Naive B cell (primary cell): ENCODE measurements at places on chromosomes 6 and 20.
A peak's percentile ranks its signal among the peaks of the same experiment; 100 is the strongest.

DNA sequence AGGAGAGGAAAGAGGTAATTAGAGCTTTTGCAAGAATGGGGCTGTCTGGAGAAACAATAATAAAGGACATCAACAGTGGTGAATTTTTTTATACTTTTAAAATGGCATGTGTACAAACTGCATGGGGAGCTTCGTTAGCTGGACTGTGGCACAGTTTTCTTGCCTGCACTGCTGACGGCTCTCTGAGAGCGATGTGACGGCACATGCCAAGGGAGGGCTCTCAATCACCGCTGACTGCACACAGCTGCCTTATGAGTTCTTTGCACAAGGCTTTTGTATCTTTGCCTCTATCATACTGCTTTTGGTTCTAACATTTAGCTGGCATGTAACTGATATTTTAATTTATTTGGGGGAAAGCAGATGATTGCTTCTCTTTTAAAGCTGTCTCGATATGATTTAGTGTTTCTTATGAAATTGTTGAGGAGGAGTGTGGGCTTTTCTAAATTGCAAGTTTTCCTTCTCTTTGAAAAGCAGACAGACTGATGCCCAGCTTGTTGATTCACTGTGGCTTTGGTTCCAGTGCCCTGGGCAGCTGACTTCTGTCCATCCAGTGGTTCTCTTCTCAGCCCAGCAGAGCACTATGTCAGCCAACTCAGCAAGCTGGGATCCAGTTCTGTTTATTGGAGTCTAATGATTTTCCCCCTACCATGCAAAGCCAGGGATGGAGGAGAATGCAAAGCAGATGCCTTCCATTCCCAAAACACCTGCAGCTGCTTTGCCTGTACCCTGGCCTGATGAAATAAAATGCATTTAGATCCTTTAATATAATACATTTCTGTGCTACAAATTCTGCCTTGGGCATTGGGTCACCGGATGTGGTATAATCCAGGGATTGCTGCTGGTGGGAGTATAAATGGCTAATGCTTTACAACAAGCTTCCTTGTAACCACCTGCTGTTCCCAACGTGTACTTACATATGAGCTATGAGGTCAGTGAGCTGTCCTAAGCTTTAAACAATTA is 323.9 kb downstream of the ZFAND3 start:
- H3K36me3 ChIP-seq = peaks cover 14% of the 10 kb centered on the region
- H3K4me1 ChIP-seq = peaks cover 24% of the 10 kb centered on the region
- DNase-seq = no peak
- H3K27ac ChIP-seq = peak overlapping the region; percentile 70

DNA sequence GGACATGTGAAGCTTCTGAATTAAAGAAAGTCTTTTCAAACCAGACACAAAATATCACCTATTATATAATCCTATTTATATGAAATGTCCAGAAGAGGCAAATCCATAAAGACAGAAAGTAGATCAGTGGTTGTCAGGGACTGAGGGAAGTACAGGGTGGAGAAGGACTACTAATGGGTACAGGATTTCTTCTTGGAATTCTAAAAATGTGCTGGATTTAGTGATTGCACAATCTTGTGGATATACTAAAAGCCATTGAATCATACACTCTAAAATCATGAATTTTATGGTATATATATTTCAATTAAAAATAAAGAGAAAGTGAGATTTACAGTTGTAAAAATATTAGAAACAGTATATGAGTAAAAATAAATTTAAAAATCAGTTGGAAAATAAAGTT is 18.7 kb upstream of the MC3R start:
- peaks cover 9% of the 10 kb centered on the region for H3K36me3 ChIP-seq

DNA sequence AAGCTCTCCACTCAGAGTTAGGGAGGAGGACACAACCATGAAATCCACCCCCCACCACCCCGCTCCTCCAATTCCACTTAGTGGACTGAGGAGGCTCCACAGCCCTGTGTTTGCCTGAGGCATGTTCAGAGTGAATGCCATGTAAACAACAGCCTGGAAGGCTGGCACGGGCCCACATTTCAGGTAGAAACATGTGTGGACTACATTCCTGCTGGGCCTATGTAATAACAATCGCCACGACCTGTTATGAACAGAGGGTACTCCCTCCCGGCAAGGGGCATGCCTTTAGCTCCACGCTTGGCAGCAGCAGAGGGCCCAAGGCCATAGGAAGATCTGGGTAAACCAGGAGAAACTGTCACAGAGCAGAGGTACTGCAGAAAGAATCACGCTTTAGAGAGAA is 65.5 kb downstream of the ISM1 start:
- no peak overlapping the region for H3K4me3 ChIP-seq
- H3K27ac ChIP-seq = no peak overlapping the region
- no peak for DNase-seq
- no peaks in the 10 kb centered on the region for H3K27me3 ChIP-seq

DNA sequence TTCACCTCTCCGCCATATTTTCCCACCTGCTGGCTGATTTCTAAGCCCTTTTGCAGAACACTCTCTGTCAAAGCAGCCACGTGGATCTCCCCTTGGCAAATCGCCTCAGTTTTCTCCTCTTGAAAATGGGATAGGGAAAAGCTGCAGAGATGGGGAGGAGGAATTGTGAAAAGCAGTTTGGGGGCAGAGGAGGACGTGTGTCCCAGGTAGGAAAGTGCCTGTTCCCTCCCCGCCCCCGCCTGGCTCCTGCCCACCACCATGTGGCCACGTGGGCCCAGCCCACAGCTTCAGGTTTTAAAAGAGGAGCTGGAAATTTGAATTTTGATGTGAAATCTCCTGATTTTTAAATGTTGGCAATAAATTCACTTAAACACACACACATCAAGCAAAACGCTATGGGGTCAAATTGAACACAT is 3.6 kb upstream of the CEBPB start:
- H3K27ac ChIP-seq = no peak overlapping the region
- H3K4me1 ChIP-seq = peaks cover 8% of the 10 kb centered on the region
- no peak overlapping the region for H3K4me3 ChIP-seq
- DNase-seq = no peak

DNA sequence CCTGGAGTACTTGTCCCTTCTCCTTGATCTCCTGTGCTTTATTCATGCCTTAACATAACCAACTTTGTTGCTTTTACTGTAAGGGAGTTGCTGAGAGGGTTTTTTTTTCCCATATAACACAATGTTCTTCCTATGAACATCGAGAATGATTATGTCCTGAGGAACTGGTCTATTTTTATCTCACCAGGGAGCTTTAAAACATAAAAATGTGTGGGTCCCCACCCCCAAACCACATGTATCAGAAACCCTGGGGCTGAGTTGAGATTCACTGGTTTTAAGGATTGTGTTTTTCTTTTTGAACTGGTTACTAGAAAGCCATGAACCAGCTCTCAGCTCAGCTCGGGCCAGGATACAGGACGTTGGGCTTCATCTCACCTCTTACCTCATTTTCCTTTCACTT is 118.5 kb upstream of the JAG1 start:
- no peak for DNase-seq
- H3K4me1 ChIP-seq = no peaks in the 10 kb centered on the region
- no peaks in the 10 kb centered on the region for H3K27me3 ChIP-seq
- H3K4me3 ChIP-seq = no peak overlapping the region

DNA sequence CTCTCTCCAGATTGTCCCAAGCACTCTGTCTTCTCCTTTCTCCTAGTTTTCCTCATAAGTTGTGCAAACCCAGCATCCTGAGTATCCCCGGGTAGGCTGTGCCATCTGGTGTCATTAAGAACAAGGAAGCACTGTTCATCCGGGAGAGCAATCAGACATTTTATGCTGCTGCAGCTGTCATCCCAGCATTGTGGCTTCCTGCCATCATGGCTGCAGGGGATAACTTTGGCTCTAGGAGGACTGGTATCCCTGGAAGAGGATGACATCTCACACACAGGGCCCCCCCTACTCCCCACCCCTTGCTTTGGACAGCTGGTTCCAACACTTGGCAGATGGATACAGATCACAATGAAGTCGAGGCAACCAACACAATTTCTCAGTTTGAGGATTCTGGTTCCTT is 1195.1 kb upstream of the MAP3K7 start:
- no peak overlapping the region for H3K4me3 ChIP-seq
- no peaks in the 10 kb centered on the region for H3K27me3 ChIP-seq
- peak overlapping the region; percentile 29 for H3K27ac ChIP-seq
- no peak for DNase-seq

DNA sequence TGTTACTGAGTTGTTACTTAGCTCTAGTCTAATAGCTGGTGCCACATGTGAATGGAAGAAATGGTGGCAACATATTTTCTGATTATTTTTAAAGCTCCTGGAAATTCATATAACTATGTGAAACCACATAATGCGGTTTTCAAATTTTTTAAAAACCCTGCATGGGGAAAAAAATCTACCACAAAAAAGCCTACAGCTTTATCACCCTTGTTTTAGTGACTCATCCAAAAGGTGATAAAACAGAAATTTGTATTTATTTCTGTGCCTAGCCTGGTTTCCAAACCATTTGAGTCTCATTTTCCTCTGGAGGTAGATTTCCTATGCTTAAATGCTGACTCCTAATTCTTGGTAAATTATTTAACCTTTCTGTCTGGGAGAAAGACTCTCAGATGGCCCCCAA is 5.4 kb upstream of the FBXO30 start:
- no peak overlapping the region for H3K4me3 ChIP-seq
- no peak for DNase-seq
- H3K4me1 ChIP-seq = peaks cover 9% of the 10 kb centered on the region
- H3K27me3 ChIP-seq = no peaks in the 10 kb centered on the region
- H3K27ac ChIP-seq = no peak overlapping the region

DNA sequence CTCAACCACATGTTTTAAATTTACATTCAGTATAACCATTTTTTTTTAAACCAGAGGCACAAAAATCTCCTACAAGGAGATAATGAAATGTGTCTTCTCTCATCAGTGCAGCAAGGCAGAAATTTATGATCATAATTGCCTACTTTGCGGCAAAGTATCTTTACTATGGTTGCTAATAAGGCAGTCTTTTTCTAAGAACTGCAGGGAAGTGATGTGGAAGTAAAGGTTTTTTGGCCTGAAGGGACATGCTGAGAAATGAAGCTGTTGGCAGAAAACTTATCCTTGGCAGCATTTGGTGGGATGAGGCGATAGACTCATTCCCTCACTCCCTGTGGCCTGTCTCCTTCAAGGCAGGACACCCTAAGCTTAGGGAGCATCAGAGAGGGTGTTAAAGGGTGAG is 48.7 kb downstream of the SCGN start:
- no peaks in the 10 kb centered on the region for H3K36me3 ChIP-seq
- no peak overlapping the region for H3K4me3 ChIP-seq
- DNase-seq = no peak
- peaks cover 53% of the 10 kb centered on the region for H3K27me3 ChIP-seq

GRCh38 chr6:139336488-139336887 is 38.0 kb downstream of the CITED2 start:
- H3K27ac ChIP-seq = no peak overlapping the region
- H3K4me3 ChIP-seq = no peak overlapping the region
- no peaks in the 10 kb centered on the region for H3K36me3 ChIP-seq
- H3K4me1 ChIP-seq = peaks cover 5% of the 10 kb centered on the region

DNA sequence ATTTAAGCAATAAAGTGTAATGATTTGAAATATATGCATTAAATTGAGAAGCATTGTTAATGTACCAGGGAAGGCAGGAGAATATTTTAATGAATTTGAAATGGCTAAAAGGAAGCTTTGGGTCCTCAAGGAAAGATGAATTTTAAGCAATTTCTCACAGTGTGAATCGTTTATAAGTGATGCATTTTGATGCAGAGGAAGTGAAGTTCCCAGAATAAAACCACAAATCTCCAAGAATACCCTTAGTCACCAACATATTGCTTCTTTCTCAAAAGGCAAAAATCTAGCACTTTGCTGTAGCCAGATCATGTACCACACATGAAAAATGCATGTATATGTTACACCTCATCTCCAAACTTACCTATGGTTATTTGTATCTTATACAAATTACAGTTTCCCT is 11.7 kb downstream of the TPD52L1 start:
- H3K27ac ChIP-seq = no peak overlapping the region
- H3K36me3 ChIP-seq = no peaks in the 10 kb centered on the region
- peaks cover 13% of the 10 kb centered on the region for H3K27me3 ChIP-seq
- H3K4me3 ChIP-seq = no peak overlapping the region
- no peaks in the 10 kb centered on the region for H3K4me1 ChIP-seq
- no peak for DNase-seq

- no peak overlapping the region for H3K4me3 ChIP-seq
- peak overlapping the region; percentile 76 for H3K27ac ChIP-seq
- H3K4me1 ChIP-seq = peaks cover 5% of the 10 kb centered on the region
- DNase-seq = peak; percentile 28
These were observed 12.5 kb downstream of the ID1 start for GRCh38 chr20:31617432-31618104.

DNA sequence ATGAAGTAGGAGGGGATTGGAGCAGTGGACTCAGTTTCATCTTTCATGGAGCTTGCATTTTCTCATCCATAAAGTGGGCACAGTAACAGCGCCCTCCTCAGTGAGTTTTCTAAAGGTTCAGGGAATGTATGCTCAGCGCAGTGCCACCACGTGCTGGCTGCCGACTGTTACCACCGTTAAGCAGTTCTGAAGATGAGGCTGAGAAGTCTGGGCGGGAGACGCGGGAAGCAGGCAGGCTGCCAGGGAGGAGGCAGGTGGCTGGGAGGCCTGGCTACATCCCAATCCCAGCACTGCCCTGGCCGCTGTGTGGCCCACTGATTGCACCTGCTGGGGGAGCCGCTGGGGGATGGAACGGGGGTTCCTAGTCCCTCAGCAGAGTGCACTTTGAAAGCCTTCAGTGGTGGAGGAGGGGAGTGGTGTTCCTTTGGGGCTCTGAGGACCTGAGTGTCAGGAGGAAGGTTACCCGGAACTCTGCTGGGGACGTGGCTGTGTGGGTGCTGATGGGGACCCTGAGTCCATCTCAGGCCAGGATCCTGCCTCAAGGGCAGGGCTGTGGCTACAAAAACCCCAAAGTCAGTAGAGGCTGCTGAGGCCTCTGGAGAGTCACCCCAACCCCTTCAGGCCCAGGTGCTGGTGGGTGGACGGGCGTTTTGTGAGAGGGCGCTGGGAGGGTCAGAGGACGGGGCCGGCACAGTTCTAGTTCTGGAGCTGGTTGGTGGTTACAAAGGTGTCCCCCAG is 28.0 kb upstream of the PHACTR3 start:
- H3K27ac ChIP-seq = no peak overlapping the region
- H3K27me3 ChIP-seq = peaks cover 73% of the 10 kb centered on the region
- no peak for DNase-seq
- no peak overlapping the region for H3K4me3 ChIP-seq
- no peaks in the 10 kb centered on the region for H3K36me3 ChIP-seq

- H3K4me3 ChIP-seq = no peak overlapping the region
- no peaks in the 10 kb centered on the region for H3K4me1 ChIP-seq
- no peaks in the 10 kb centered on the region for H3K27me3 ChIP-seq
- DNase-seq = no peak
These were observed 173.8 kb upstream of the RAB32 start for GRCh38 chr6:146369866-146370265.

- DNase-seq = no peak
- no peak overlapping the region for H3K4me3 ChIP-seq
- no peak overlapping the region for H3K27ac ChIP-seq
- H3K36me3 ChIP-seq = peaks cover under 1% of the 10 kb centered on the region
- H3K4me1 ChIP-seq = no peaks in the 10 kb centered on the region
- no peaks in the 10 kb centered on the region for H3K27me3 ChIP-seq
These were observed 135.6 kb upstream of the UST start for GRCh38 chr6:148611213-148611612.

- no peak overlapping the region for H3K4me3 ChIP-seq
- DNase-seq = no peak
- H3K36me3 ChIP-seq = no peaks in the 10 kb centered on the region
- no peak overlapping the region for H3K27ac ChIP-seq
- H3K4me1 ChIP-seq = no peaks in the 10 kb centered on the region
These were observed 33.3 kb upstream of the ADGRF4 start for GRCh38 chr6:47665112-47665511.
